Psoas muscle (tissue), 8 donors: ENCODE measurements at places on chromosomes 13 and 19. TPM values are rescaled to one million over a fixed set of nuclear protein-coding genes. Genes with fewer than 3 reads are reported as not detected.

Gene KIR3DL2
- not detected for total RNA-seq

Gene RNF17
- total RNA-seq: not detected

Gene VSTM2B
- total RNA-seq: not detected

Gene FFAR2
- total RNA-seq: not detected

Gene PSG2
- total RNA-seq: not detected

Gene KCNN1
- not detected for total RNA-seq

Gene STAP2
- 0.60 TPM for total RNA-seq

Gene FGF22
- total RNA-seq: not detected

Gene DIAPH3
- total RNA-seq: not detected

Gene PSG11
- total RNA-seq: not detected

Gene ZNF431
- 17.4 TPM for total RNA-seq

Gene SIGLEC5
- total RNA-seq: not detected

Gene HCN2
- total RNA-seq: not detected

Gene OR7G1
- not detected for total RNA-seq

Gene TMC4
- 0.55 TPM for total RNA-seq

Gene KCNN4
- 0.50 TPM for total RNA-seq

Gene RASGRP4
- total RNA-seq: 0.44 TPM

Gene NLRP9
- not detected for total RNA-seq

Gene CPAMD8
- 8.2 TPM for total RNA-seq

Gene DCUN1D2
- total RNA-seq: 71.2 TPM

Gene SLC8A2
- 0.54 TPM for total RNA-seq

Gene SYDE1
- 4.5 TPM for total RNA-seq

Gene SLITRK1
- not detected for total RNA-seq

Gene EID2B
- 1.7 TPM for total RNA-seq
